ENCODE measurements at places on chromosomes 5 and 9.

DNA sequence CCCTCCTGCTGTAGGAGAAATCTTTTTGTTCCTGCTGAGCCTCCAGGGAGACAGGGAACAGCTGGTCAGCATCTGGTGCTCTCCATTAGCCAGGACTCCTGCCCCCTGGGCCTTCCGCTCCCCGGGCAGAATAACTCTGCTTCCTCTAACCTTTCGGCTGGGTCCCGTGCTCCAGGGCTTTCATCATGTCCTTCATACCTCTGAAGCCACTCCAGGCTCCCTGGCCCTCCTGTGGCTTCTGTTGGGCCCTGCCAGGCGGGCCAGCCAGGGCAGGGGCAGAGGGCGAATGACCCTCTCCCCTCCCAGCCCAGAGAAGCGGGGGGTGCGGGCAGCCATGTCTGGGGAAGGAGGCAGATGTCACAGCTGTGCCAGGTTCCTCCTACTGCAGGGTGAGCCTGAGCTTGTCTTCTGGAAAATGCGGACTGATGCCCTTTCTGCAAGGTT is 81.7 kb upstream of the LMX1B start:
- DNase-seq, result no peak

DNA sequence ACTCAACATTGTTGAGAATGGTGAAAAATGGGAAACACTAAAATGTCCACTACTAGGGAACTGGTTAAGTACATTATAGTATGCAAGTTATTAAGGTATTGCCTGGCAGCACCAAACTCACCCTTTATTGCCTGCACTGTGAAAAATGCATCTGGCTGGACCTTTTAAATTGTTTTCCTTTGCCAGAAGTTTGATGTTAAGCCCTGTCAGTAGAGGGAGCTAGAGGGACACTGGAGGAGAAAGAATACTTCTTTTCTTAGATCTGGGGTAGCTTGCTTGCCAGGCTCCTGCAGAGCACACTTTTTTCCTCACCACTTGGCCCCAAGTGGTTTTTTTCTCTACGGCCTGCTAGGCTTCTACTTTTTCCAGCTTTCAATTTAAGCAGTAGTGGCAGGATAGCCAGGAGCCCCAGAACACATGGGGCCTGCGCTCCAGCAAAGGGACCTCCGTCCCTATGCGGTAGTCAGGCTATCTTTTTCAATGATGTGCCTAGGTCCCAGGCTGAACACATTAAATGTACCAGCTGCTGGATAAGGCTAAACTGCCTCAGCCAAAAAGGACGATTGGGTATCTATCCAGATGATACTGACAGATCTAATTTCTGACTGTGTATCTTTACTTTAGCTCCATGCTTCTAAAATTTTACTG is 8.0 kb upstream of the HABP4 start:
- DNase-seq, result no peak

DNA sequence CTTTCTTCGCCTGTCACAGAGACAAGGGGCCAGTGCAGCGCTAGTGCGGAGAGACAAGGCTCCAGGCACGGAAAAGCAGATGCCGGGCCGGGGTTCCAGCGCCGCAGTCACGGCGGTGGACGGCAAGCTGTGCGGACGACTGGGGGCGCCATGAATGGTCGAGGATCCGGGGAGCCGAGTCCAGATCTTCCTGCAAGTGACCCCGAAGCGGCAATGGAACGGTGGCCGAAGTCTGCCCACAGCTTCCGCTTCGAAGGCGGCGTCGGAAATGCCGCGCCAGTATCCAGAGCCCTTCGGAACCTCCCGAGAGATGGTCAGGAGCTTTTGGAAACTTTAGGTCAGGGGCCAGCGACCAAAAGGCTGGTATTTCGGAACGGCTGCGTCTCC is 601 bp upstream of the FAF2 start:
- no peak for DNase-seq

DNA sequence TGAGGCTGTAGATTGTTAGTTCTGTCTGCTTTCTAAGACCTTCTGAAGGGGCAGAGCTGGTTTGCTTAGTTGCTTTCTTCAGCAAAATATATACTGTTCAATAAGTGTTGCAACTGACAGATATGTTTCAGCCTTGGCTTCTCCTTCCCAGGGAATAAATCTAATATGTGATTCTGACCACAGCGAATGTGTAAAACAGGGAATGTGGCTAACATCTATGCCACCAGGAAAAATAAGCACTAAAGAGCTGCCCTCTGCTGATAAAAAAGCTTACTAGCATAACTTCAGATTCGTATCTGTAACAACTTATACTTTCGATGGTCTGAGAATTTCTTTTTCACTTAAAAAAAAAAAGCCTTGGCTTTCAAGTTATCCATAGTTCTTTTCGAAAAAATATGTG is 13.0 kb upstream of the OSMR start:
- no peak for DNase-seq

DNA sequence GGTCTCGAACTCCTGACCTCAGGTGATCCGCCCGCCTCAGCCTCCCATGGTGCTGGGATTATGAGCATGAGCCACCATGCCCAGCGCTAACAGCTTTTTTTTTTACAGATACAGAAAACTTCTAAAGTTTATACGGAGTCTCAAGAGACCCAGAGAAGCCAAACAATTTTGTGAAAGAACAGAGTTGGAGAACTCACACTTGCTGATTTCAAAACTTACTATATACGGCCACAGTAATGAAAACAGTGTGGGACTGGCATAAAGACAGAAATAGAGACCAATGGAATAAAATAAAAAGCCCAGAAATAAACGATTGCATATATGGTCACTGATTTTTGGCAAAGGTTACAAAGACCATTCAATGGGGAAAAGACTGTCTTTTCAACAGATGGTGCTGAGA is 85.6 kb upstream of the CACNA1B start:
- no peak for DNase-seq

GRCh38 chr5:4533457-4534105 is 606.5 kb upstream of the ADAMTS16 start:
- no peak for DNase-seq

GRCh38 chr5:10655972-10656830 is 92.3 kb downstream of the ANKRD33B start:
- DNase-seq, result no peak

DNA sequence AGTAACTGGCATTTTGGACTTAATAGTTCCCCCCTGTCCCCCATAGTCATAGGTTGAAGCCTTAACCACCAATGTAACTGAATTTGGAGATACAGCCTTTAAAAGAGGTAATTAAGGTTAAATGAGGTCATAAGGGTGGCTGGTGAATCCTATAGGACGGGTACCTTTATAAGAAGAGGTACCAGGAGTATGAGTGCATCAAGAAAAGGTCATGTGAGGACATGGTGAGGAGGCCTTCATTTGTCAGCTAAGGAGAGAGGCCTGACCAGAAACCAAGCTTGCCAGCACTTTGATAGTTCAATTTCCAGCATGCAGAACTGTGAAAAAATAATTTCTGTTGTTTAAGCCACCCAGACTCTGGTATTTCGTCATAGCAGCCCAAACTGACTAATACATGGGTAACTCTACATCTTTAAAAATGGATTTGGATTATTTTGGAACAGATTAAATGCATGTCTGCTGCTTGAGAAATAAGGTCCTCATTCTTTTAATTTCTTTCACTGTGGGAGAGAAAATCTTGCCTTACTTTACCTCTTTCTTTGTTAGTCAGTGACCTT is 9.7 kb downstream of the RASA1 start:
- DNase-seq, result no peak

DNA sequence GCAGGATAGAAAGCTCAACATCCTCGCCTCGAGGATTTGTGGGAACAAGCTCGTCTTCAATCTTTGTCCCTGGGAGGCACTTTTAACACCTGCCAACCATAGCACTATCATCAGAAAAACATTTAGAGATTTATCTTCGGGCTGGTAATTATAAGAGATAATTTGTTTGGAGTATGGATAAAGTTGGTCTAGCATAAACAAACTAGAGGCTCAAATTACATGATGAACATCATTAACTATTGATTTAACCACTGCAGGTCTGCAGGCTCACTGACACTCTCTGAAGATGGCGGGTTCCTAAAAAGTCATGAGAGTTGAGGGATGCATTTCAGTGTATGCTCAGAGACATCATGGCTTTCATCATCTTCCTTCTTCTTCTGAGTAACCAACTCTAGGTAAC is 25.8 kb upstream of the PCA3 start:
- DNase-seq, result no peak

- no peak for DNase-seq
Measured at GRCh38 chr9:92730897-92731296, 33.7 kb downstream of the BICD2 start.

DNA sequence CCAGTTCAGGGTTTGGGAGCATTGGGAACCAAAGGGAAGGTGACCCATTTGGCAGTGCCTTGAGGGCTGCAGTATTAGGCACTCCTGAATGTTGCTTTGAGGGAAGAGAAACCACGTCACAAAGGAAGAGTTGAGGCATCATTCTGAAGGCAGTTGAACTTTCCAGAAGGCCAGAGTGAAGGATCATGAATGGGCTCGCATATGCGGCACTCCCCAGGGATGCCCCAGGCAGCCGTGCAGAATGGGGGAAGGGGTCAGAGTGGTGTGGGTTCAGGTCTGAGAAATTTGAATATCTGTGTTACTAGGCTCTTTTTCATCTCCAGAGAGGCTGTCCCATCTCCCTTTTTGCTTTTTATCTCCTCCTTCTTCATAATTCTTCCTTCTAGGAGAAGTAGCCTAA is 60.6 kb upstream of the HMHB1 start:
- DNase-seq, result no peak

GRCh38 chr5:54676481-54677340 is 159.2 kb downstream of the SNX18 start:
- no peak for DNase-seq

DNA sequence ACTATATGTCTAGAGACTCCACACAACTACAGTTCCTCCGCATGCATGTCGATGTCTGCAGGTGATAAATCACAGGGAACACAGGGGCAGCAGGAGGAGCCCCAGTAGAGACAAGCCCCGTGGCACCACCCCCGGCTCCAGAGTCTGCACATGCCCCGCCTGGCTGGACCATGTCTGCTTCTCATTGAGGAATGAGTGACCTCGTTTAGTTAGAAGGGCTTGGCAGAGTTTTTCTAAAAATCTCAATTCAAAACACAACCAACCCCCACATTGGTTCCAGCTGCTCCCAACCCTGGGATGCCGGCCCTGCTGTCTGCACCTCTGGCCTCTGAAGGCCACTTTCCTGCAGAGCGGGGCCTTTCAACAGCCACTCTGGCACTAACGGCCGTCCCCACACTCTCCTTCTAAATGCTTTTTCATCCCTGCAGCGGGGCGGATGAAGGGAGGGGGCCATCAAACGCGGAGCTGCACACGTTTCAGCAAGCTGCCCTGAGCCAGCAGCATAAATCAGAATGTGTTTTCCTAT is 106.3 kb downstream of the ROR2 start:
- no peak for DNase-seq

DNA sequence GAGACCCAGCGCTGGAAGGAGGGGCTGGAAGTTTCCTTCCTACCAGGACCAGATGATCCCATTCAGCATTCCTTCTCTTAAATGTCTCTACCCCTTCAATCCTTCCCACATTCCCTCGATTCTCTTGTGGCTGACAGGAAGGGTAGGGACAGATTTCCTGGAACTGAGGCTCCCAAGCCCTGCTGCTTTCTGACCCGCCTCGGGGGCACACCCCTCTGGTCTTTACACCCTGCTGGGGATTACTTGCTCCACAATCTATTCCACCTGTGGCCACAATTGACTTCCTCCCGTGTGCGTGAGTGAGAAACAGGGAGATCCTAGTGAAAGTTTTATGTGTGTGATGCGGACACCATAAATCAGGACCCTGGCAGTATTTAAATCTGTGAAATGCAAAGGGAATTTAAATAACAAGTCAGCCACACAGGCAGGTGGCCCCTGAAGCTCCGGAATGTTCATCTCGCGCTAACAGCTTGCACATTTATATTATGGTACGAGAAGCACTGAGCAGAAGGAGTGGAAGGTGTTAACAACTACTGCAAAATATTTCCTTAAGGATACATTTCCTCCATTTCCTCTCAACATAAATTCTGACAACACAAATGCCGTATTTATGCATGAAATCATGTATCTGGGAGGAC is 237.5 kb downstream of the SLIT3 start:
- no peak for DNase-seq

- no peak for DNase-seq
Measured at GRCh38 chr9:137296670-137297664, 5.1 kb downstream of the NRARP start.

GRCh38 chr9:99300603-99301002 is 78.5 kb downstream of the SEC61B start:
- DNase-seq, result no peak

GRCh38 chr9:34362614-34363214 is 14.0 kb downstream of the MYORG start:
- no peak for DNase-seq

DNA sequence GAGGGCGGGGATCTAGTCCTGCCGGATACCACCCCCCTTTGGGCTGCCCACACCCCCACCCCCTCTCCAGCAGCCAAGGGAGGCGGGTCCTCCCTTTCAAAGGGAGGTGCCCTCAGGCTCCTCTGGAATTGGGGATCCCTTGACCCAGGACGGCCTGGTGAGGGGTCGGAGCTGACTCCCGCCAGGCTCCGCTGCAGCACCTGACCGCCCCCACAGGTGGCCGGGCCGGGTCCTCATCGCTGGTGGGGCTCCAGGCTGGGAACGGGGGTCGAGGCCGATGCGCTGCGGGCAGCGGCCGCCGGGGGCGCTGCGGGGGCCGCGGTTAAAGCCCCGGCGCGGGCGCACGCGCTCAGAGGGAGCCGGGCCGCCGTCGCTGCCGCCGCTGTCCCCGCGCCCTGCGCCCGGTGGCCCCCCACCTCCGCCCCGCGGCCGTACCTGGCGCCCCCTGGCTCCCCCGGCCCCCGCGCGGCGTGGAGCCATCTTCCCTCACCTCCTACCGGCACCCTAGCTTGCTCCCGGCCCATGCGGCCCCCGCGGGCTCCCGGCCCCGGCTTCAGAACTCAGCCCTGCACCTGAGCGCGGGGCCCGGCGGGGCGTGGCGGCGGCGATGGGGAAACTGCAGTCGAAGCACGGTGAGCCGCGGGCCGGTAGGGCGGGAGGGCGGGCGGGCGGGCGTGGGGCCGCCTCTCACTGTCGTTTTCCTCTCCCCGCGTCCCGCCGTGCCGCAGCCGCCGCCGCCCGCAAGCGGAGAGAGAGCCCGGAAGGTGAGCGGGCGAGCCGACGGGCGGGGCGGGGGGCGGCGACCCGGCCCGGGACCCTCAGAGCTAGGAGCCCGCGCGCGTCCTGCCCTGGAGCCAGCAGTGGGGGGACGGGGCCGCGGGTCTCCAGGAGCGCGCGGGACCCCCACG is at the start of gene NKD2:
NKD2 (plus strand) TSS at position 352 of the 908 bp plus-strand sequence; CDS start at position 608, 256 bp downstream.
- peak; percentile 83 for DNase-seq

DNA sequence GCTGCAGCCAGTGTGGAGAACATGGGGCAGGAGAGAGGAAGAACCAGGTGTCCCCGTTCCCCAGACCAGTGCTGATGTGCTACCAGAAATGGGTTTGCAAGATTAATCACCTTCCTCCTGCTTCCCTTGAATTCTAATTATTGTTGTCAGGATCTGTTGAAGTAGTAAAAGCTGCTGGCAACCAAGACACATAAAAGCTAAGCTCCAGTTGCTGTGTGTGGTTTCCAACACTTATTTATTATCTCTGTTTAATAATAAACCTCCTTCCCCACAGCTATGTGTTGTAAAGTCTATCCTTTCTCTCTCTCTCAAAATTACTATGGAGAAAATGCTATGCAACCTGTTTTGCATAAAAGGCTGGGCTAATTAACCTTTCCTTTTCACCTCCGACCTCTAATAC is 2.3 kb upstream of the RETREG1 start:
- DNase-seq, result no peak

- no peak for DNase-seq
Measured at GRCh38 chr9:2473681-2474080, 147.9 kb upstream of the VLDLR start.

- no peak for DNase-seq
Measured at GRCh38 chr5:31568302-31568835, 36.3 kb downstream of the C5orf22 start.
